ENCODE measurements at places on chromosomes 5 and 9.

DNA sequence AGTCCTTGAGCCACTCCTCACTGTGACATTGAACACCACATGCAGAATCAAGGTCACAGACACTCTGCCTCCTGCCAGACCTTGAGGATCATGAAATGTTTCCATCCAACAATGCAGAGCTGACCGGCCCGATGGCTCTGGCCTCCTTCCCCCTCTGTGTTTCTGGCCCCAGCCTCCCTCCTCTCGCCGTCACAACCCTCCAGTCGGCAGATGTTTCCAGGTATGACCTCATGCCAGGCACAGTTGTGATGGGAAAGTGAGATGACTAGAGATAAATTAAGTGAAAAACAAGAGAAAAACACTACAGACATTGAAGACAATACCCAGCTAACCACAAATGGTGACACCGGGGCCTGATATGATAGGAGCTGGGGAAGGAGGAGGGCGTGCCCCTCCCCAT, 9.8 kb downstream of the NTNG2 start:
- DNase-seq, result no peak

- DNase-seq, result peak; percentile 5
Measured at GRCh38 chr9:113152699-113153098, 1.9 kb downstream of the SLC31A2 start.

GRCh38 chr5:131984956-131985665, 26.3 kb downstream of the ACSL6 start:
- no peak for DNase-seq

GRCh38 chr5:138077064-138077696, 6.7 kb upstream of the WNT8A start:
- DNase-seq, result peak; percentile 80

- no peak for DNase-seq
Measured at GRCh38 chr5:14177634-14178033, 34.5 kb downstream of the TRIO start.

GRCh38 chr9:74245866-74246497, 251.2 kb upstream of the RORB start:
- DNase-seq, result peak; percentile 89

GRCh38 chr9:79580055-79580454, 8.3 kb downstream of the TLE4 start:
- DNase-seq, result no peak

DNA sequence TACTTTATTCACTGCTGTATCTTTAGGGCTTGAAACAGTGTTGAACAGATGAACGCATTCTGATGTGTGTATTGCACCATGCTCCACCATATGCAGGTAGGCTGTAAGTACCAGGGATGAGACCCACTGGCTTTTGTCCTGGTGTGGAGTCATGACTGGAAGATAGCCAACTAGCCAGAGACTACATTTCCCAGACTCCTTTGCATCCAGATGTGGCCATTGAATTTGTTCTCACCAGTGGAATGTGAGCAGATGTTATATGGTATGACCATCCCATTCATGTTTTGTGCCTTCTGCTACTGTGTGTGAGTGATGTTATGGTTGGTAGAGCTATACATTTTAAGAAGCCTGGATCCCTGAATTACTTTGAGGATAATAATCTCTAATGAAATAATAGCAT, 7.4 kb upstream of the FBXL7 start:
- DNase-seq, result no peak

DNA sequence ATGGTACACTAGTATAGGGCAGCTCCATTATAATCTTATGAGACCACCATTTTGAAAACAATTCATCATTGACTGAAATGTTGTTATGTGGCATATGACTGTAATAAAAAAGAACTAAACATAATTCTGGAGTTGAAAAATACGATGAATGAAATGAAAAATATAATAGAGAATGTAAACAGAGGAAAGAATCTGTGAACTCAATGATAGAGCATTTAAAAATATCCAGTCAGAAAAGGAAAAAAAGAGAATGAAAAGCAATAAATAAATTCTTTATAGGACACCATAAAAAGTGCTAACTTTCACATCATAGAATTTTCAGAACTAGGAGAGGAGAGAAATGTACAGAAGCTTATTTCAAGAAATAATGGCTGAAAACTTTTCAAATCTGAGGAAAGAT, 17.6 kb upstream of the VCAN start:
- DNase-seq, result no peak

DNA sequence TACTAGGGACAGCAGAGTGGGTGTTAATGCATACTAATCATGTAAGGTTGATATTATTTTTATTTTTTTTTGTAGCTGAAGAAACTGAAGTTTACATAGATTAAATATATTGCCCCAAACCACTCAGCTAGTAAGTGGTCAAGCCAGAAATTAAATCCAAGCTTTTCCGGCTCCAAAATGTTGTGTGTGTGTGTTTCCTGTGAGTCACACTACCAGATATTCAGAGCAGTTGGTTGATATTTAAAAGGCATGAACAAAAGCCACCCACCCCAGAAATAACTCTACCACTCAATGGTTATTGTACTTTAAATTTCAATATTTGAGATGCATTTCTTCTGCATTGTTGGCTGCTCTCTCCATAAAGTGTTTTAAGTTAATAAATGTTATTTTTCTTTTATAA, 29.5 kb downstream of the KCNN2 start:
- DNase-seq, result no peak

- peak; percentile 26 for DNase-seq
Measured at GRCh38 chr9:12640016-12640587, 53.1 kb upstream of the TYRP1 start.

DNA sequence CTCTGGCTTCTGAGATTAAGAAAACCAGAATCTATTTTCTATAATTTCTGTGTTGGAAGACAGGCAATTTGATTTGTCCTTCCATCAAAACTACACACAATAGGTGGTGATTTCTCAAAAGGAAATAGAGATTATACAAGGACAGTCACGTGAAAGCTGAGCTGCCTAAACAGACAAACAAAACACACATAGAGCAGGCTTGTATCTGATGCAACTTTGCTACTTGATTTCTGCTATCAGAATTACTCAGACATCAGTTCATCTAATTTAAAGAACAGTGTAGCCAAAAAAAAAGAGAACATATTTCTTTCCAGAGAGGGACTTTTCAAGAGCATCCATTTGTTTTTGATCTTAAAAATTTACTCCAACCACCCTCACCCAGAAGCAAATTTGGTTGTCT, 2128.3 kb upstream of the C9orf72 start:
- DNase-seq, result no peak

- DNase-seq, result no peak
Measured at GRCh38 chr5:15571081-15571480, 71.1 kb downstream of the FBXL7 start.

GRCh38 chr5:170216257-170216864, 16.4 kb upstream of the C5orf58 start:
- peak; percentile 82 for DNase-seq

GRCh38 chr5:109655841-109656240, 33.9 kb upstream of the MAN2A1 start:
- DNase-seq, result no peak

DNA sequence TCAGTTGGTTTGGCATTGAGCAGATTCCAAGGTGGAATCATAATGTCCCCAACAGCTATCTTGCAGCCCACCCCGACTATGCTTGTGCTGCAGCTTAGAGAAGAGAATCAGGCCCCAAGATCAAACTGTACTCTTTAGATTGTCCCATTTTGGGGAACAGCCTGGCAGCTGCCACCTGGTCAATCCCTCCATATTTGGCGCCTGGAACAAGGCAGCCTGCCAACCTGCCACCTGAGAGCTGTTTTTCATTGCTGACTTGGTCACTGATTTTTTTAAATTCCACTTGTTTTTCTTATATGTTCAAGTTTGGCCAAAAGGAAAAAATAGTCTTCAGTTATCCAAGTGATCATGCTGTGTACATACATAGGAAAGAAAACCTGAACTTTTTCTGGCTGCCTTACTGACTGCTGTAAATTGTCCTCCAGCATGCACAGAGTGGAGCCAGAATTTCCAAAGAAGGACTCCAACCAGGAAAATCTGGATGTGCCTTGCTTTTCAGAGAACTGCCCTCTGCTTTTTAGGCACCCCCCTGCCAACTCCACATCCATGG, 504.2 kb downstream of the ENC1 start:
- no peak for DNase-seq

- no peak for DNase-seq
Measured at GRCh38 chr5:58455480-58455879, 4.4 kb downstream of the PLK2 start.

GRCh38 chr5:33310451-33310850, 130.3 kb upstream of the TARS1 start:
- no peak for DNase-seq

DNA sequence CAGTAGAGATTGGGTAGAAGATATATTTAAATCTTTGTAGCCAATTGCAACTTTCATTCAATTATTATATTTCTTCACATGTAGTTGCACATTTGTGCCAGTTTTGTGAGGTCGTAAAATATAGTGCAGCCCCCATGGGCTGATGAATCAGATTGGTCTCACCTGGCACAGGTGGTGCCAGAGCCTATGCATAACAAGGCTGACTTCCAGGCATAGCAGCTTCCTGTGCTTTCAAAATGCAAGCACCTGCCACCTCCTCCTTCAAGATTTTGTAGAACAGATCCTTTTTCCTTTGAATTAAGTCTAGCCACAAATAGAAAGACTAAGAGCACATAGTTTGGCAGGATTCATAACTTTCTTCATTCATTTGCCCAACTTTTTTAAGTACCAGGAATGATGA, 87.1 kb downstream of the STARD4 start:
- no peak for DNase-seq

DNA sequence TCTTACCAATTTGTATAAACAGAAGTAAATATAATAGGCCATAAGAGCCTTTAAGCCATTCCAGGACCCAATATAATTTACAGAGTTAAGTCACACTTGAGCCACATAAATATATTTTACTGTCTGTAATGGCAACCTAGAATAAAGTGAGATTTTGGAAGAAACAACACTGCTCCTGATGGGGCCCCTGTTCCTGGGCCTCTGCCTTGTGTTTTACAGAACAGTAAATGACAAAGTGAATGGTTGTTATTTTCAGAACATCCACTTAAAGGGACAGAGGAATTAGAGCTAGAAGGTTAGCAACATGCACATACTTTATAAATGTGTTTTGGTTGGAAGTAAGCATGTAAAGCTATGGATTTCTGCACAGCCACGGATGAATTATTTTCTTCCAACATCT, 3.6 kb downstream of the PTGER4 start:
- DNase-seq, result no peak

DNA sequence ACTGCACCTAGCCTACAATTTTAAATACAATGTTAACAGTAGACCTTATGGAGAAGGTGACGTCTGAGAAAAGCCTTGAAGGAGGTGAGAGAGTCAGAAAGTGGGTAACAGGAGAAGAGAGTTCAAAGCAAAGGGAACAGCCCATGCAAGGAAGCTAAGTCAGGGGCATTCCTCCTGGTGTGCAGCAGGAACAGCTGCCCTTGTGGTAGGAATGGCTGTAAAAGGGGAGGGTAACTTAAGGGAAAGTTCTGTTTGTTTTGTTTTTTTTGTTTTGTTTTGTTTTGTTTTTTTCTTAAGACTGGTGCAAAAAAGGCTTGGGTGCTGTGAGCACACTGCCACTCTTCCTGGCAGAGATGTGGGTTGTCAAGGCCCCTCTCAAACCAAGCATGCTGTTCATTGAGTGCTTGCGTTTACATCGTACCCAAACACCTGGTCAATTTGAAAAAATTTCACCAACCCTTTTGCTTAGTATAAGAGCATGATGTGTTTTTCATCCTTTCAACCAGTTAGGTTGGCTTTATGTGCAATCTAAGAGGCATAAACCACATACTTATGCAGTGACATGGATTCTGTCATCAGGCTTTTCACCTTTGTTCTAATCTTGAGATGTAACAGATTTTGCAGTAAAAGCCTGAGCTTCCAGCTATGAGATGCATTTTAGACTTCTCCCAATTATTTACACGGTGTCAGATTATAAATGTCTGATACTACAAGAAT, 279.7 kb downstream of the GLIS3 start:
- no peak for DNase-seq

GRCh38 chr9:110258690-110259091, 2.4 kb upstream of the TXN start:
- DNase-seq, result no peak

GRCh38 chr9:81693671-81694378, 4.5 kb upstream of the TLE1 start:
- DNase-seq, result no peak

DNA sequence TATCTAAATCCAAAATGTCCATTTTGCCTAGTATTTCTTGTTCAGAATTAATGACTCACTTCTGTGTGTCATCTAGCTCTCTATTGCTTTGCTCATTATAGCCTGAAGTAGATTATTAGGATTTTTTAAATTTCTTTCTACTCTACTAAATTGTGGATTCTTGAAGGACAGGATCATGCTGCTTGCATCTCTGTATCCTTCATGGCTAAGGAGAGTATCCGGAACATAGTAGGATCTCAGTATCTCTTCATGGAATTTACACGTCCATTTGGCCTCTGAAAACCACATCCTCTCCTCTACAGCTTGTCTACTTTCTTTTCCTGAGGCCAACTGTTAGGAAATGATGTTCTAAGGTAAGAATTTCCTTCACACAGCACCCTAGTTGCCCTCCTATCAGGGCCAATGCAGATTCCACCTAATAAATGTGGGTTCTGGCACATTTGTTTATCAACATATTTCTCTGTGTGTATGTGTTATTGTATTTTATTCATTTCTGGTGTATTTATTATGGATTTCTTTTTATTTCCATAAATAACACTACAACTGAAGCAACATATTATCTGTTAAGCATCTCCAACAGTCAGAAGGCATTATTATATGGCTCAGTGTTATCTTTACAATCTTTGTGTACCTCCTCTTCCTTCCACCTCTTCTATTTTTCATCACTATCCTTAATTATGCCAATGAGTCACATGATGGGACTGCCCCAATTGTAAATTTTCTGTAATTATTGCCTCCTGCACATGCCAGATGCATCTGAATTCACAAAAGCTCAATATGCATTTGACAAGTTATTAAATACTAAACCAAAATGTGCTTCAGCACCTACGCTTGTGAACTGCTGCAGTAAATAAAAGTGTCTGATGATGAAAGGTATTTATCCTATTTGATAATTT, 557.8 kb upstream of the TLE4 start:
- DNase-seq, result no peak

DNA sequence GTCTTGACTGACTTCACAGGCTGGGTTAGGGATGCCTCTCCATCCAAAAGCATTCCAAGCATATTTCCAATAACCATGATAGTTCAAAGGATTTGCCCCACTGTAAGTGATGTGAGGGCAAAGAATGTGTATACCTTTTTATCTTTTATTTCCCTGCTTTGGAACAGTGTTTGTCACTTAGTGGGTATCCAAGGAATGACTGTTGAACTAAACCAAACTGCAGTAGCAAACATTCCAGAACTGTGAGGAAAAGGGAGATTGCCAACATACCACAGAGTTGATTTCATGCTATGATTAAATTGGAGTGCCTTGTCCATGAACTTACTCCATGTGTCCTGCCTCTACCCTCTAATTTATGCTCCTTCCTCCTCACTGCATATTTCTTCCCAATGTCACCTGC, 400.0 kb downstream of the KIAA0825 start:
- DNase-seq, result no peak

DNA sequence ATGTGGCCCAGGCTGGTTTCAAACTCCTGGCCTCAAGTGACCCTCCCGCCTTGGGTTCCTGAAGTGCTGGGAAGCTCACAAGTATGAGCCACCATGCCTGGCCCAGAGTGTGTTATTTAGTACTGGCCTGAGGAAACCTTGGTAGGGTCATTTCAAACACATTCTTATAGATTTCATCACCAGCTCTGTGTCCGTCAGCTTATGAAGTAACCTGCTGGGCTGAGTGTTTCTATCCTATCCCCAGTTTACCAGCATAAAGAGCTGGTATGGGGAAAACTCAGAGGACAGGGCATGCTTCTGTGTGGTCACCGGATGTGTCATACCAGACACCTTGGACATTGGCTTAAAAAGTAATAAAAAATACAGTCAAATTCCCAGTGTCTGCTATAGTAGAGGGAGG, 45.3 kb downstream of the PTPN3 start:
- no peak for DNase-seq
